Endothelial cell of umbilical vein (primary cell): ENCODE measurements at places on chromosomes 7 and 10. TPM values are rescaled to one million over a fixed set of nuclear protein-coding genes. Genes with fewer than 3 reads are reported as not detected.

DNA sequence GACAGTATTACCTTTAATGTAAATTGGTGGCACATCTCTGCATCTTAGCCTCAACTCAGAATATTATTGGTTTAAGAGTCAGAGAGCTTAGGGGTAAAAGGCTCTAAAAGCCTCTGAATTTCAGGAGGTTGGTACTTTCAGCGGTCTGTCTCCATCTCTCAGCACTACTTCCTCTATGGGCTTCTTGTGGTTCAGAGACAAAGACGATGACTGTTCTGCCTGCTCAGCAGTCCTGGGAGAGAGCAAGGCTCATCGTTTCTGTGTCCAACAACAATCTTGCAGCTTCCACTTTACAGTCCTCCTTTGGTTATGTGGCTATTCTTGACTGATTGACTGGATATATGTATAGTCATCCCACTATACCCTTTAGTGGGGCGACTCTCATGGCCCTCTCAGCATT lies 394.7 kb downstream of the AUTS2 start:
- DNase-seq, result no peak

DNA sequence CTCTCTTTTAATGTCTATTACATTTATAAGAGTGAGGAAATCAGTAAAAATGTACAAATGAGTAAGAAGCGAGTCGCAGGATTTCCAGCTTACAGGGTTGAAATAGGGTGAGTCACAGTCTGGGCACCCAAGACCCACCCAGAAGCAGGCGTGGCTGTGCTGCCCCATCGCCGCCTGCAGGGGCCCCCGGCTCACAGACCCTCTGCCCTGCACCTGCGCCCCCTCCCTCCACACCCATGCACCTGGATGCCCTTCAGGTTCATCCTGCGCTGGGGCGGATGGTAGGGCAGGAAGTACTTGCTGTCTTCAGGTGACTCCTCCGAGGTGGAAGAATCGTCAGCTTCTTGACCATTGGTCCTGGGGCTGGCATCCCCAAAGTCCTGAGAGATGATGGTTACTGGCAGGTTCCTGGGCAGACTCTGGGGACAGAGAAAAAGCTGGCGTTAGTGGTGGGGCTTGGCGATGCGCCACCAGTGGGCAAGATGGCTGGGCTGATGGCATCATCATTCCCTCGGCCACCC lies 90.2 kb upstream of the GNA12 start:
- DNase-seq, result peak; percentile 44

DNA sequence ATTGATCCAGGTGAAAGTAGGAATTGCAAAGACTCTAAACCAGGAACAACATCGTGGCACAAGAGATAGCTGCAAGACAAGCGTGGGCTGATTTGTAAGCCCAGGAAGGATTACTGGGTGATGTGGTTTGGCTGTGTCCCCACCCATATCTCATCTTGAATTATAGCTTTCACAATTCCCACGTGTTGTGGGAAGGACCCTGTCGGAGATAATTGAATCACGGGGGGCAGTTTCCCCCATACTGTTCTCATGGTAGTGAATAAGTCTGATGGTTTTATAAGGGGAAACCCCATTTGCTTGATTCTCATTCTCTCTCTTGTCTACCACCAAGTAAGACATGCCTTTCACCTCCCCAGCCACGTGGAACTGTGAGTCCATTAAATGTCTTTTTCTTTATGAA lies 59.5 kb downstream of the ST8SIA6 start:
- DNase-seq, result no peak

DNA sequence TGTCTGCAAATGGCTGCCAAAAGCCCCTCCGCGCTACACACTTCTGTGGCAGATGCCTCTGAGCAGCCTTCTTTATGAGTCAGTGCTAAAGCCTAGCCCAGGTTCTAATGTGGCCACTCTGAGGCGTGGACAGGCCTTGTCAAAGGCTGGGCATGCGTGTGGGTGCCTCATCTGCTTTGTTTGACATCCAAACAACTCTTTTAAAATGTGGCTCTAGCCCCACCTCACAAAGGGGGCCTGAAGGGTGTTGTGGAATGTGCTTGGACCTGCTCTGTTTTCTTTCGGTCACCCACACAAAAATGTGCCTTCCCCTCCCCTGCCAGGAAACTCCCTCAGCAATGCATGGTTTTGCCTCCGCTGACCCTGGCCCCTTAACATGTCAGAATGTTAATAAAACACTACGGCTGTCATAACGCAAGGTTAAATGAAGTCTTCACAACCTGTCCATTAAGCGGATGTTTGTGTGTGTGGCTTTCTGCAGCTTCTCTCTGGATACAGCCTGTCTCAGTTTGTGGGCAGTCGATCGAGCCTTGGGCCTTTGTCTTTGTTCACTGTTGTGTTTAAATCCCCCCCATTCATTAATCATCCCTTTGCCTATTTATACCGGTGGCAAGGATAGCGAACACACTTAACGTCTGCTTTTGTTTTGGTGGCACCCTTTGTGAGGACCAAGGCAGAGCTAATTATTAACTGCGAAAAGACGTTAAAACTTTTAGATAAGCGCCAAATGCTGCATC lies 718.9 kb downstream of the LRMDA start:
- DNase-seq, result no peak

GRCh38 chr10:114207349-114207748 lies 28.2 kb downstream of the TDRD1 start:
- no peak for DNase-seq

The VPS37D gene
- total RNA-seq, result 2.0 and 2.4 TPM in 2 replicates

- DNase-seq, result no peak
Measured at GRCh38 chr7:135001390-135002165, 15.3 kb downstream of the AGBL3 start.

The TDRD1 gene
- not detected in 2 replicates for total RNA-seq

DNA sequence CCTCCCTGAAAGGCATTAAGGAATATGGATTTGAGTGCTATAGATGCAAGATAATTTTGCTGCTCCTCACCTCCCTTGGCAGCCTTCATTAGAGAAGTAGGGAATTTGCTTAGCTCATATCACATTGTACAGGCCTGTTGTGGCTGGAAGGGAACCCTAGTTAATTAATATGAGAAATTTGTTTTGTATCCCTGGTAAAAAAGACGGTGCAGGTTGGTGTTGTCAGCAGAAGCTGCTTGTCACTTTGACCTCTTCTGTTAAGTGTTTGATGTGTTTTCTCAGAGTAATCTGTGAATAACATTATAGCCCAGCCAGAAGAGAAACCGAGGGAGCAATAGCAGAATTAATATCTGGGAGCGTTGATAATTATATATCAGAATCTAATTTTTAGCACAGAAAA lies 278.4 kb downstream of the LRMDA start:
- no peak for DNase-seq

The AKR1E2 gene
- 5.8 and 8.2 TPM in 2 replicates for total RNA-seq

- no peak for DNase-seq
Measured at GRCh38 chr7:33210958-33211357, 81.6 kb downstream of the BBS9 start.

GRCh38 chr10:11869219-11869618 lies 46.1 kb downstream of the PROSER2 start:
- DNase-seq, result no peak

The TLX1 gene
- not detected in 2 replicates for total RNA-seq

The H2BK1 gene
- total RNA-seq, result not detected in 2 replicates

DNA sequence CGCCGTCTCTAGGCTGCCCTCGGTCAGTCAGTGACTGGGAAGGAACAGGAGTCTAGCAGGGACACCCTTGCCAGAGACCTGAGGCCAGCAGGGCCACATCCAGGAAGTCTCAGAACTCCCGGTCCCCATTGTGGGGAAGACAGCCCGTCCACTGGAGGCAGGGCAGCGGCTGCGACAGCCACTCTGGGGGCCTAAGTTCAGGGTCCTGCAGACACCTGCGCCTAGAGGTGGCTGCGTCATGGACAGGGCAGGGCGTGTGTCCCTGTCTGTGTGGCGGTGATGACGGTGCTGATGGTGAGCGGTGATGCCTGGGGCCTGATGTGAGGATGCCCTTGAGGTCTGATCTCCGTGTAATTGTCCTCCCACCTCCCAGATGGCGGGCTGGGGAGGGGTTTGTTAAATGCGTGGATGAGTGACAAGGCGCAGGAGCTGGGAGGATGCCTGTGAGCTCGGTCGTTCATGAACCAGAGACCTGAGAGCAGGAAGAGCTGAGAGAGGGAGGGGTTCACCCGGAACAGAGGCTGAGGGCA lies 537.9 kb upstream of the FOXK1 start:
- no peak for DNase-seq

The RBP3 gene
- total RNA-seq, result not detected in 2 replicates

DNA sequence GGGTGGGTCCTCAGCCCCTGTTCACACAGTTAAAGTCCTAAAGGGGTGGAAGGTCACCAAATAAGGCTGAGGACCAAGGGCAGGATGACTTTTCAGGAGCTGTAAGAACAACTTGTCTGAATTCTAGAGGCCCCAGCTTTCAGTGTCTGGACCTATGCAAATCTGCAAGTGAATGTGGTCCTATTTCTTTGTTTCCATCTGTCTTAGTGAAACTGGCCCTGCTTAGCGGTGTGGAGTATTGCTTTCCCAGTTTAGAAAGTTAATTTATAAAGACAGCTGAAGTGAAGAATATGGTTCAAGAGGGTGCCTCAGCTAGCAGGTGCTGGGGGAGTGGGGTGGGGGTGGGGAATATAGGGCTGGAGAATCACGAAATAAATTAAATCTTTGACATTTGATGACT lies 40.1 kb downstream of the HHEX start:
- no peak for DNase-seq

GRCh38 chr10:21508706-21509331 lies 16.7 kb downstream of the SKIDA1 start:
- no peak for DNase-seq

The CRHR2 gene
- total RNA-seq, result not detected in 2 replicates

- peak; percentile 17 for DNase-seq
Measured at GRCh38 chr7:84177758-84178412, 16.7 kb downstream of the SEMA3A start.

GRCh38 chr10:88236121-88236743 lies 346.9 kb downstream of the RNLS start:
- DNase-seq, result peak; percentile 23

GRCh38 chr10:24718031-24718855 lies 5.4 kb downstream of the ARHGAP21 start:
- no peak for DNase-seq

- DNase-seq, result peak; percentile 55
Measured at GRCh38 chr10:78211561-78212051, 177.9 kb downstream of the RPS24 start.

The PTCD1 gene
- 6.9 and 9.6 TPM in 2 replicates for total RNA-seq

DNA sequence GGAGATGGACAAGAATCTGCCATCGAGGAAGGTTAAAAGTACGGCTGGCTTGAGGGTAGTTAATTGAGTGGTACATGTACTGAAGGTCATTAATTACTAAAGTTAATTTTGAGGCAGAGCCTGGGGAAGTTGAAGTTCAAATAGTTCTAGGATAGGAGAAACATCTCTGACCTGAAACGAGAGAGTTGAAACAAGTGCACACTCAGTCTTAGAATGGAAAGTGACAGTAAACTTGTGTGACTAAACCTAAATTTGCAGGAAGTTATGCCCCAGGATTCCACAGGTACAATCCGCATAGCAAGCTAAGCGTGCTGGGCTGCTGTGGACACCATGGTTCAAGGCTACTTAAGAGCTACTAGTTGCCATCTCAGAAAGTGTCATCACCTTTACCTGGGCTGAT lies 209.9 kb downstream of the CHCHD3 start:
- DNase-seq, result no peak

GRCh38 chr10:7937315-7937945 lies 117.1 kb upstream of the GATA3 start:
- DNase-seq, result no peak

DNA sequence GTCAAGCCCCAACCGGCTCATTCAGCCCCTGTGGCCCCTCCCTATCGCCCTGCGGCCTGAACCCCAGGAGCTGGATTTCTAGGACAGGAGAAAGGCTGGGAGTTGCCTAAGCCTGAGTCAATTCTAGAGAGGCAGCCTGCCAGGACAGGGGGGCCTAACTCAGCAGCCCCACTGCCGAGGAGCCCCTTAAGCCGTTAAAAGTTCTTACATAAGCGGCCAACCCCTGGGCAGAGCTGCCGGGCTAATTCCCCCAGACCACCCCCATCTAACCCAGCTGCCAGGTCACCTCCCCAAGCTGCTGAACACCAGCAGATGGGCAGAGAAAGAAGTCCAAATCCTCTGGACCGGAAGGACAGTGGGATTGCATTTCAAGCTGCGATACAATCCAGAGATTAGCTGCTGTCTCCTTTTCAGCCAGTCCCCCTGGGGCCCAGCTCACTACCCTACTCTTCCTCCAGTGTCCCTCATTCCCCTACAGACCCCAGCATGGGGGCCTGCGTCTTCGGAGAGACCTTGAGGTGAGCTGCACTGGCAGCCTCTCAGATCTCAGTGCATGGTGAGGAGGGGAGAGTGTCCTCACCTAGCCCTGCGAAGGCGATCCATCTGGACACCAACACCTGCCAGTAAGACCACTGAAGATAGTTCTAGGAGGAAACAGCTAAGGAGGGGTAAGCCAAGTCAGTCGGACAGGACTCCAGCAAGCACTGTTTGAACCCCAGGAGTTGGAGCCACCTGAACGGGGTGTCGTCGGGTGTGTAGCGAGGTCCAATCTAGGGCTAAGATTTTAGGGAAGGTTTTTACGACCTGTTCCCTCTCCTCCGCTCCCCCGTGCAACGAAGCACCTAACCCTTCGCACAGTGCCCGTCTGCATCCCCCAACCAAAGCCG lies 830 bp downstream of the IMPDH1 start:
- DNase-seq, result no peak

The FAM180A gene
- not detected in 2 replicates for total RNA-seq

The TM9SF3 gene
- total RNA-seq, result 142 and 144 TPM in 2 replicates

DNA sequence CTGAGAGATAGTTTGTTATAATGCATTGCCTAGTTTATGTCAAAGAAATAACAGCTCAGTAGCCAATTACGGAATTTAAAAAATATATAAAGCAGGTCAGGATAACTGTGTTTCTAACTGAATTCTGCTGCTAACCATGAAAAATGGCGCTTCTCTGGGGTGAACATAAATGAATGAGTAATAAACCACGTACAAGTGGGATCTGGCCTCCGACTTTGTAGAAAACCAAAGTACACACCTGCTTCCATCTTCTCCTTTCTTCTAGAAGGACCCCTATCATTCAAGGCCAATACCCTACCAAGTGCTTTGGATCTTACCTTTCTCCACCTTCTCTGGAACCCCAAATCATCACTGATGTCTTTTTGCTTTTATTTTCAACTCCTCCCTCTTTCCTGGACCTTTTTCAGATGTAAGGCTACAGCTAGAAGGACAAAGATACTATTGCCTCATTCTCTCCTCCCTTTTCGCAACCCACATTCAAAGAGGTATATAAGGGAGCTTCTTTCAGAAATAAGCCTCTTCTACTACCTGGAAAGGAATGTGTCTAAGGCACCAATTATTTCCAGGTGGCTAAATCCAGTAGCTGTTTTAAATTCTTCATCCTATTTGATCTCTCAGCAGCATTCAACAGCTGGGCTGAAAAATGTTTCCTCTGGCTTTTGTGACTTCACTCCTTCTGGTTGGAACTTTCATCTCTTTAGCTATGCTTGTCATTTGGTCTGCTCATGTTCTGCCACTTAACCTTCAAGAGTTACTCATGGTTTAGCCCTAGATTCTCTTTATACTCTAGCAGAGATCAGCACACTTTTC lies 37.7 kb downstream of the NAMPT start:
- DNase-seq, result no peak

DNA sequence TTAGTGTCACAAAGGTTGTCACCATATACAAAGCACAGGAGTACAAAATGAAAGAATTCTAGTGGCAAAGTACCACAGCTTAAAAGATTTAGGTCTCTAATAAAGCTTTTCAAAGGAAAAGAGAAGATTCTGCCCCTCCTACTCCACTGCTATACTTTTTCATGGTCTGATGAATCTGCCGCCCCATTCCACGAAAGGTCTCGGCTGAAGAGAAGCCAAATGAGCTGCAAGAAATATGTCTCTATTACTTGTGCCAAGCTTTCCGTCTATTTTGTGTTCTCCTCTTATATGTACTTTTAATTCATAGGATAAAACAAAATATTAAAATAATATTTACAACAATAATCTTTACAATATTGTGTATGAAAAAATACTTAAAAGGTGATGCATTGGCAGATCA lies 222.6 kb downstream of the ANK3 start:
- no peak for DNase-seq

The TET1 gene
- 1.3 and 1.5 TPM in 2 replicates for total RNA-seq
